ENCODE measurements at places on chromosomes 7 and 10.

DNA sequence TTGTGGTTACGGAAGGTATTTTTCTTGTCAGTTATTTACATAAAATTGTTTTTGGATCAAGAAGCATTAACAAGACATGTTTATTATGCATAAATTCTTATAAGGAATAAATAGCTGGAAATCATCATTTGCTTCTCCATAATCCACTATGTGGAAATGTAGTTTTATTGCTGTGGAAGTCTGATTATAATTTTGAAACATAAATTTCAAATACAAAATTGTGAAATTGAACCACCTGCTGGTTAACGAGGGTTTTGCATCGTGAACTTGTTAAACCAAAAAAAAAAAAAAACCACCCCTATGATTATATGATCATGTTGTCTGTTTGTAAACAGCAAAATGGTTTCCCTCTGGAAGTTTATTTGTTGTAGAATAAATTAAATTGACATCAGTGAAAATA lies 25.9 kb downstream of the ABRAXAS2 start:
- no peak for DNase-seq

- DNase-seq = no peak
Observed at GRCh38 chr10:120428754-120429153, 28.3 kb upstream of the PLPP4 start.

DNA sequence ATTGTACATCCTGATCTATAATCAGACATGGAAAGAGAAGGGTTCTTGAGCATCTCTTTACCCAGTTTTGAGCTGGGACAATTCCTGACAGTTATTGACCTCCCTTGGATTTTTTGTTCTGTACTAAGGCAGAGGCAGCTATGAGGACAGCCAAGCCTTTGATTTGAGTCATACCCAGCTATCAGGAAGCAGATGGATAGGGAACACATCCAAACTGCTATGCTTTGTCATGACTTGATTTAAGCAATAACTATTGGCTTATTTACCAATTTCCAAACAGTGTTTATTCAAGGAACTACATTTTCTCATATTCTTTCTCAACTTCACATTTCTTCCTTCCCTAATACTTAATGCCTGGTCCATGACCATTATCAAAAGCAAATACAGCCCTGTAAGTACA lies 396.4 kb upstream of the STEAP1 start:
- DNase-seq = peak; percentile 15

DNA sequence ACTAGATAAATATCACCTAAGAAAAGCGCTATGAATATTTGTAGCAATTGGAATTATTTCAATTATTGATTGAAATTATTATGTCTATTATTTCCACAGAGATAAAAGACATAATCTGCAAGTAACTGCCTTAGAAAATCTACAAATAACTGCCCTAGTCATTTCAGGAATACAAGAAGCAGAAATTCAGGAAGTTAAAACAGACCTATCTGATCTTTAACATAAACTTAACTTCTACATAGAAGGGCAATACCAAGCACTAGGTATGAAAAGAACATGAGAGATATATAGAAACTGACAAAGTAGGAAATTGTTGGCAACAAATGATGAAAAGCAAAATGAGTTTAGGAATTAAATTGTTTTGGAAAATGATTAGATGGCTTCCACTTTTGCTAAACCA lies 31.8 kb upstream of the AKR1B10 start:
- DNase-seq = no peak

DNA sequence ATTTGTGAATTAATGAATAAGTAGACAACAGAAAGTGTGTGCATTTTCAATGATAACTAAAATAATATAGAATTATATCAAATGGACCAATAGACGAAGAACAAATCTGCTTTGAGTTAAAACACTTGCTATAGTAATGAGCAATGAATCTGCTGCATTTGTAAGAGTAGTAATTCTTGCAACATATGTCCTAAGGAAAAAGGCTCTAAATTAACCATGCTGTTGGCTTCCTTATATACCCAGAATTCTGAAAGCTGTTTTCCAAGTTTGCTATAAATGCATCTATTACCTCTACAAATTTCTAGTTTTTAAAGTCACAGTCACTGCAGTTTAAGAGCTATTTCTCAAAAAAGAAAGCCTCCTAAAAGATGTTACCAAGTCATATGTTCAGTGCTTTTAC lies 20.5 kb upstream of the ANLN start:
- no peak for DNase-seq

DNA sequence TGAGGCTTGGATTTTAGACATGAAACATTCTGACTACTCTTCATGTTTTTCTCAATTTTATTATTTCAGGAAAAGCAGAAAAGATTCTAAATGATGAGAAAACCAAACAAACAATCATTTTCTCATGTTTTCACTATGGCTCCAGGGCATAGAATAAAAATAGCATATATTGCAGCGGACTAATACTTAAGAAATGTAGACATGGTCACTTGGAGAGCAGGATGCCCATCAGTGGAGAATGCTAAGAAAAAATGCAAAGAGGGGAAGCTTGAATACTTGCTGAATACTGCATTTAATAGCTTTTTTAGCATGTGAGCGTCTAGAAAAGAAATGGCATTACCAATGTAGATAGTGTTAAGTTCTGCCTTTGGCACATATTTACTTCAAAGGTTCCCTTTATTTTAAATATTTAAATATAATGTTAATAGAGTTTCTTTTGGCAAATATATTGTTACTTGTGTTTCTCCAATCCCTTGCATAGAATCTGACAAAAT lies 107.9 kb downstream of the PPP1R17 start:
- no peak for DNase-seq

- no peak for DNase-seq
Observed at GRCh38 chr7:135330088-135330487, 96.5 kb downstream of the STRA8 start.

- DNase-seq = no peak
Observed at GRCh38 chr10:117471344-117471874, 71.1 kb upstream of the EMX2 start.

DNA sequence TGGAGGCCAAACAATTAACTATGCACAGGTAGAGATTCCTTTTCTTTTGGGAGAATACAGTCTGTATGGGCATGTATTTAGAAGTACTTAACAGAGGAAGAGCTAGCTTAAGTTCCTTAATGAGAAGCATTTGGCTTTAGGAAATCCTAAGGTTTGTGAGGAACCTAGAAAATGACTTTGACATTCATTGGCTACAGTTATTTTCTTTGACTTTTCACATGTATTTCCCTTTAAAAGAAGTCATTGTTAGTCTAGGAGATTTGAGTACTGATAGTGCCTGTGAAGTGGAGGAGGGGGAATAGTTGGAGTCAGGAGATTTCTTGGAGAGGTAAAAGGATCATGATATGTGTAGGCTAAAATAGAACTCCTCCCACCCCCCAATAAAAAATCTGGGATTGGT lies 3.6 kb downstream of the HELLS start:
- no peak for DNase-seq

- no peak for DNase-seq
Observed at GRCh38 chr10:24826009-24826408, 102.3 kb upstream of the ARHGAP21 start.

- DNase-seq = peak; percentile 28
Observed at GRCh38 chr10:50552771-50553535, 70.8 kb downstream of the SGMS1 start.

DNA sequence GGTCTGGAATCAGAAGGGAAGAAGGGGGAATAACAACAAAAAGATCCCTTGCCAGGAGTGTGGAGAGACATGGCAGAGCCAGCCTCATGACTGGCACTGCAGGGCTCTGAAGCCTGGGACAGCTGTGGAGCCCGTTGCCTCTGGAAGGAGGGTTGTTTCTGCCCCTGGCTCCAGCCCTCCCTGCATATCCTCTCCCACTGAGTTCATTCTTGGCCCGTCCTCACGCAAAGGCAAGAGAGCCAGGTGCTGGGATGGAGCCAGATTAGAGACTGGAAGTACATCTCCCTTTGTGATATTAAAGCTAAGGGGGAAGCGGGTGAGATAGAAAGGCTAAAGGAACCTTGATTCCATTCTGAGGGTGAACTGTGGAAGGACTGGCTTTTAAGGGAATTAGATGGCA lies 141.5 kb upstream of the NPVF start:
- DNase-seq = no peak

DNA sequence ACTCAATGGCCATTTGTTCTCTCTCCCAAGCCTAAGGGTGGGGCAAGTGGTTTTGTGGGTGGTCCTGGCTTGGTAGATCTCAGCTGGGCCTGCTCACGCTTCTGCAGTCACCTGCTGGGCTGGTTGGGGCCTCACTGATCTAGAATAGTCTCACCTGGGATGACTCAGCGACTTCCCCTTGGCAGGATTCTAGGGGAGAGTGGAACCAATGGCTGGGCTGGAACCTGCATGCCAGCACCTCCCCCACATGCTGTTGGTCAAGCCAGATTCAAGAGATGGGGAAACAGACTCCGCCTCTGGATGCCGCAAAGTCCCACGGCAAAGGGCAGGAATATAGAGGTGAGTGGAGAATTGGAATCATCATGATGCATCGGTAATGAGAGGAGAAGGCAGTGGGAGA lies 292.9 kb upstream of the NPVF start:
- no peak for DNase-seq

- no peak for DNase-seq
Observed at GRCh38 chr10:132011024-132011423, 29.3 kb upstream of the BNIP3 start.

- no peak for DNase-seq
Observed at GRCh38 chr7:107486041-107486440, 16.2 kb downstream of the GPR22 start.

DNA sequence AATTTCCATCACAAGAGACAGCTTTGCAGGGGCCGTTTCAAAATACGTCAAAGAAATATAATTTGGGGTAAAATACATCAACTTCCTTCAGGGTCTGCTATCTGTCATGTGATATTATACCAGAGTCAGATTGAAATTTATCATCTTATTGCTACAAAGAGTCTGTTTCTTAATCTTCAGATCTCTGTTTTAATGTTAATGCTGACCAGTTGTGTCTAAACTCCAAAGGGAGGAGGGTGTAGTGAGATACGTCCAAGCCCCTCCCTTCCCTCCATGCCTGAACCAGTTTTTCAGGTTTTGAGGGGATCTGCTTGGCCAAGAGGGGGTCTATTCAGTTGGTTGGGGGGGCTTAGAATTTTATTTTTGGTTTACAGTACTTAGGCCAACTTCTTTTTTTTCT lies 891.6 kb downstream of the GRM8 start:
- no peak for DNase-seq

- DNase-seq = no peak
Observed at GRCh38 chr7:17590221-17590620, 291.8 kb downstream of the AHR start.

- no peak for DNase-seq
Observed at GRCh38 chr10:97140902-97141745, 44.6 kb downstream of the SLIT1 start.

- DNase-seq = no peak
Observed at GRCh38 chr10:86646532-86646931, 7.8 kb upstream of the OPN4 start.

GRCh38 chr10:4851846-4852245 lies 25.8 kb downstream of the AKR1E2 start:
- no peak for DNase-seq

DNA sequence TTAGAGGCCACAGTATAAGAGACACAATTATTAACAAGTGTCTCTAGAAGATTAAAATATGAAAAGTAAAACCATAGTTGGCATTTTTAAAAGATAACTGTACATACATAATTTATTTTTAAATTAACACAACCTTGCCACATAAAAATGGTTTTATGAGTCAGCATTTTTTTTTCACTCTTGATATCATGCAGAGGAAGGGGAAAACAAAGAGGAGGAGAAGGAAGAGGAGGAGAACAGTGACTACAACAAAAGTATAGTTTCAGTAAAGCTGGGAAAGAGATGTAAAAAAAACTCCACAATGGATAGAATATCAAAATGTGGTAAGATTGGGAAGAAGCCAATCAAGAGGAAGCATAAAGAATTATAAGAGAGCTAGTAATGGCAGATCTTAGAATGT lies 34.0 kb downstream of the CH25H start:
- DNase-seq = no peak

DNA sequence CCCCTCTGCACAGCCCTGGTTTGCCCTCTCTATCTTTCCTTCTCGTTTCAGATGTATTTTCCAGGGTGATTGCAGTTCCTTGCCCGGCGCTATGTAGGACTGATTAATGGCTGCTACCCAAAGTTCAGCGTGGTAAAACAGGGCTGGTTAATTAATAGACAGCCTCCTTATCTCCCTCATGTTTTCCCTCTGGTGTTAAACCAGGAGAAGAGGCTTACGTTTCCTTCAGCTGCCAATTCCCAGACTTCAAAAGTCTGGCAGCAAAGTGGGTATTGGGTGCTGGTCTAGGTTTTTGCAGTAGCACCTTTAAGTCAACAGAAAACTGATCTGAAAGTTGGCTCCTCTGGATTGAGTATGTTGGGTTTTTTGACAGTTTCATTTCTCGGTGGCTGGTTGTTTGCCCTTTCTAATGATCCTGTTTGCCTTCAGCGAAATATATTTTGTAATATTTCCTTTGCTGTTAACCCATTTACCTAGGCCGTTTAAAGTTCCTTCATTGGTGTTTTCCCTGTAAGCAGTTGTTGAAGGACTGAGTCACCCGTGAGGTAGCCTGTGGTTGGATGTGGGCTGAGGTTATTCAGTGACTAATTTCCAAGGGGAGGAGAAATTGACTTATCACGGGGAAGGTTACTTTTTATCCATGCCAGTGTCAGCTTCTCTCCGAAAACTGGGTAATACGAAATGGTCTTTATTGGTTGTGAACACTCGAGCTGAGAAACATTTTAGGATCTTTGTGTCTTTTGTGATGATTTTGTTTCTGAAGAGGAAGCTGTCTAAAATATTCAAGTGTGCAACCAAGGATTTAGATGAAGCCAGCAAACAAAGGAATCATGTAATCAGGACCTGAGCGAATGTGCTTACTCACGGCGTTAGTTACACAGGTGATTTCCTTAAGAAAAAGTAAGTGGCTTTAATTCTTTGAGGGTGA lies 257.2 kb downstream of the KIAA1217 start:
- DNase-seq = no peak

- DNase-seq = no peak
Observed at GRCh38 chr7:127916735-127917134, 114.5 kb downstream of the LRRC4 start.

DNA sequence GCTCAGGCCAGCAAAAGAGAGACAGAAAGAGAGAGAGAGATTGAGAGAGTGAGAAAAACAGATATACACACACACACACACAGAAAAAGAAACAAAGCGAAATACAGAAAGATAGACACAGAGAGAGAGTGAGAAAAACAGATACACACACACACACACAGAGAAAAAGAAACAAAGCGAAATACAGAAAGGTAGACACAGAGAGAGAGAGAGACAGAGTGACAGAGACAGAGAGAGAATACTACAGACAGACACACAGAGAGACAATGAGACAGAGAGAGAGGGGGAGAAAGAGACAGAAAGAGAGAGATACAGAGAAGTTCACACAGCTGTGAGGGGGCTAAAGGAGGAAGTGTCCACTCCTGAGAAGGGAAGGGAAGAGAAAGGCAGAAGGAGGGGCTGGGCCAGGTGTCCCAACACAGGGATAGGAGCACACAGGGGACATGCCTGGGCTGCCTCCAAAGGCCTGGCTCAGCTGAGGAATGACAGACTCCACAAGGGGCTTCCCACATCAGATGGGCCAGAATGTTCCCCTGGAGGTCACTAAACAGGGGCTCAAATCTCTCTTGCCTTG lies 4.3 kb downstream of the GCK start:
- no peak for DNase-seq

GRCh38 chr7:122884186-122884585 lies 2.1 kb downstream of the CADPS2 start:
- no peak for DNase-seq
